Heart right ventricle (tissue), 16 donors: ENCODE measurements at places on chromosomes 12 and 14. TPM values are rescaled to one million over a fixed set of nuclear protein-coding genes. Genes with fewer than 3 reads are reported as not detected.

The NGB gene
- total RNA-seq, result not detected

The GMFB gene
- total RNA-seq, result 17.2 TPM

The ZFYVE26 gene
- total RNA-seq, result 13.8 TPM

GRCh38 chr12:107441665-107442300, 243.8 kb upstream of the PWP1 start:
- DNase-seq, result no peak
